ENCODE measurements at places on chromosomes 7 and 10.

- DNase-seq = no peak
Observed at GRCh38 chr10:47349941-47350371, 1.8 kb downstream of the RBP3 start.

DNA sequence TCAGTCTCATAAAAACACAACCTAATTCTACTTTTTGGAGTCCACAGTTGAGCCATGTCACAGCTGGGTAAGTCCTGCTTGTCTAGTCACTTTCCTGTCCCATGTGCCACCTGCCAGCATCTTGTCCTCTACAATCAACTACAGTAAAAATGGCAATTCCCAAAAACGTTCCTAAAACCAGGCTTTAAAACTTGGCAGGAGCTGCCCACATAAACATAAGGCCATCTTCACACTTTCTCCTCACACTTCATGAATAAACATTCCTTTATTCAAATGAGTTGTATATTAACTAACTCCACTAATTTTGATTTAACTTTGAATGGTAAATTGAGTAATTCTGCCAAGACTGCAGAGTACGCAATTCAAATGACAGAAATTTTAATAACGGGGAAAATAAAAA is 49.5 kb downstream of the SFMBT2 start:
- no peak for DNase-seq

- no peak for DNase-seq
Observed at GRCh38 chr7:8146106-8146787, 115.7 kb downstream of the ICA1 start.

GRCh38 chr10:117740691-117741222 is 198.2 kb downstream of the EMX2 start:
- DNase-seq = no peak

- DNase-seq = no peak
Observed at GRCh38 chr7:28180031-28180363, 598 bp downstream of the JAZF1 start.

- DNase-seq = no peak
Observed at GRCh38 chr10:11685787-11686218, 56.4 kb upstream of the ECHDC3 start.

DNA sequence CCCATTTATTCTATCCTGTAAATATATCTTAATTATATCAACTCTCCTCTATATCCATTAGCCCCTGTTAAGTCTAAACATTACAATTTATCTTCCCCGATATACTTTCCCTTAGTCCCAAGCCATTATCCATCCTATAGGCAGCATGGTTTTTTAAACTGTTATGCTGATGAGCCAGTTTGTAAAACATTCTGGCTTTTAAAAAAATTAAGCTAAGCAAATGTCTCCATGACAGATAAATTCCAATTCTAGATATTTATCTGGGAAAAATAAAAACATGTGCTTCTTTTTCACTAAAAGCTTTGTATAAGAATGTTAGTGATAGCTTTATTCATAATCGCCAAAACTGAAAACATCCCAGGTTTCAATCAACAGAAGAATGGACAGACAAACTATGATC is 183.2 kb upstream of the GNAI1 start:
- no peak for DNase-seq

- DNase-seq = no peak
Observed at GRCh38 chr7:142629588-142630260, 119.5 kb upstream of the PRSS1 start.
